ENCODE measurements at places on chromosomes 12 and 14.

DNA sequence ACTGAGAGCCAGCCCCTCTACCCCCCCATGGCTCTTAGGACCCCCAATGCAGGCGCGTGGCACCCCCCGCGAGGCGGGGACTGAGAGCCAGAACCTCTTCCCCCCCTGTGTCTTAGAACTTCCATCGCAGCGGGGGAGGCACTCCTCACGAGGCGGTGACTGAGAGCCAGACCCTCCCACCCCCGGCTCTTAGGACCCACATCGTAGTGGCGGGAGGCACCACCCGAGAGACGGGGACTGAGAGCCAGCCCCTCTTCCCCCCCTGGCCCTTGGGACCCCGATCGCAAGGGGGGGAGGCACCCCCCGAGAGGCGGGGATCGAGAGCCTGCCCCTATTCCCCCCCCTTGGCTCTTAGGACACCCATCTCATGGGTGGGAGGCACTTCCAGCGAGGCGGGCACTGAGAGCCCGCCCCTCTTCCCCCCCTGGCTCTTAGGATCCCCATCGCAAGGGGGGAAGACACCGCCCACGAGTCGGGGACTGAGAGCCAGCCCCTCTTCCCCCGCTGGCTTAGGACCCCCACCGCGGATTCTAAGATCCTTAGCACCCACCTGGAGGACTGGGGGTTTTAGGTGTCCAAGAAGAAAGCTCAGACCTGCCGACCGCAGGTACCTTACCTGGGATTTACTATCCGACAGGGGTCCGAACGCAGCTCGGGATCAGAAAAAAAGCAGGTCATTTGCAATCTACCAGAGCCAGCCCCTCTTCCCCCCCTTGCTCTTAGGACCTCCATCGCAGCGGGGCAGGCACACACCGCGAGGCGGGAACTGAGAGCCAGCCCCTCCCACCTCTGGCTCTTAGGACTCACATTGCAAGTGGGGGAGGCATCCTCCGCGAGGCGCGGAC lies 44.9 kb downstream of the DDX11 start:
- no peak for DNase-seq

DNA sequence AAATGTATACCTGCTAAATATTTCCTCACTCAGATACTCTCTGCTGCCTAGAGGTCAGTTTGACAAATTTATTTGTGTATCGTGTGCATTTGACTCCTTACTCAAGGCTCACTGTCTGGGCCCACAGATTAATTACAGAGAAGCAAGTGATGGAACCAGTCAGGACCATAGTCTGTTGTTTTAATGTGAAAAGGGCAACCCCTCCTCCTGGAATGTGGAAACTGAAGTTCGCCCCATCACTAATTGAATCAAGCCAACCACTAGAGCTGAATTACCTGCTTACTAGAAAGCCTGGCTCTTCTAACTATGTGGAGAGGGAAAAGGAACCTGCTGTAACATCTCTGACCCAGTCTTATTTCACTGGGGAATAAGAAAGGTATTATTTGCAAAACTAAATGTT lies 199.9 kb upstream of the KRR1 start:
- DNase-seq = no peak

DNA sequence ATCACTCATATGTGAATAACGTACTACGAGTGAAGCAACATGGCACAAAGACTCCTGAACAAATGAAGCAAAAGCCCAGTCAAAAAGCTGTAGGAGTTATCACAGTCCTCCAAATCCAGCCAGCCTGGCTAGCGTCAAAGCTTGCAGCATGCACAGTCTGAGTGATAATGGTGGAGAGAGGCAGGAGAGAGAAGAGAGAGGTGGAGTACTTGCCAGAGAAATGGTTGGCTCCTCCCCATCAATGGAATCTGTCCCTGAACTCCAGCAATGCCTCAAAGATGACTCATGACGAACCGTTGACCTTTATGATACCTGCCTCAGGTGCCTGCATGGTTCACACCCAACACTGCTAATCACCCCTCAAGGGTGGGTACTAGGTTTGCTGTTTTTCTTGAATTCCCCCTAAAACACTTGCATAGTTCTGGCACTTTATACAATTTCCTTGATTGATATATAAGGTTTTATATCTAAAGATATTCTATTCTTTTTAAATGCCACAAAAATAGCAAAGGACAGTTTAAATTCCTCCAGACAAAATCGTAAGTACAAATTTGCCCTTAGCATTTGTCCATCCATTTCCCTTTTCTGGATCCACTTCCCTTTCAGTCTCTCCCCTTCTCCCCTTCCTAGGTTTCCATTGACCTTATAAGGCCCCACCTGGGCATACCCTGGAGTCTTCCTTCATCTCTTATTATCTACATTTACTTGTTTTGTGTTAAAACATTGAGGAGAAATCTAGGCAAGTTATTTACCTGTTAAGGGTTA lies 10.2 kb downstream of the ARHGDIB start:
- DNase-seq = no peak

GRCh38 chr14:104069541-104069940 lies 16.0 kb upstream of the ASPG start:
- DNase-seq = no peak

DNA sequence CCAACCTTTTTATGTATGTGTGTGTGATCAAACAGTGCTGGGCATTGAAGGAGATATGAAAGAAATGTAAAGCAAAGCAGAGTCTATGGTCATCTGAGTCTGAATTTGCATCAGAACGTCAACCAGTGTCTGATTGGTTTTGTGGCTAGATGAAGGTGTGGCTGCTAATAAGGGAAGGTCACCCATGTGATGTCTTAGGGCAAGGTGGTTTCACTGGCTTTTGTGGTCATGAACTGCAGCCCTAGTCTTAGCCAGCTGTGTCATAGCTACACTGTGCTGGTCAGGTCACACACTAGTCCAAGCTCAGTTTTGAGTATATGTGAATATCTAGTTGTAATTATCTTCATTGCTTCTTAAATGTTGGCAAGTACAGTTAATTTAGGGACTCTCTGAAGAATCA lies 105.8 kb downstream of the TGFB3 start:
- no peak for DNase-seq

DNA sequence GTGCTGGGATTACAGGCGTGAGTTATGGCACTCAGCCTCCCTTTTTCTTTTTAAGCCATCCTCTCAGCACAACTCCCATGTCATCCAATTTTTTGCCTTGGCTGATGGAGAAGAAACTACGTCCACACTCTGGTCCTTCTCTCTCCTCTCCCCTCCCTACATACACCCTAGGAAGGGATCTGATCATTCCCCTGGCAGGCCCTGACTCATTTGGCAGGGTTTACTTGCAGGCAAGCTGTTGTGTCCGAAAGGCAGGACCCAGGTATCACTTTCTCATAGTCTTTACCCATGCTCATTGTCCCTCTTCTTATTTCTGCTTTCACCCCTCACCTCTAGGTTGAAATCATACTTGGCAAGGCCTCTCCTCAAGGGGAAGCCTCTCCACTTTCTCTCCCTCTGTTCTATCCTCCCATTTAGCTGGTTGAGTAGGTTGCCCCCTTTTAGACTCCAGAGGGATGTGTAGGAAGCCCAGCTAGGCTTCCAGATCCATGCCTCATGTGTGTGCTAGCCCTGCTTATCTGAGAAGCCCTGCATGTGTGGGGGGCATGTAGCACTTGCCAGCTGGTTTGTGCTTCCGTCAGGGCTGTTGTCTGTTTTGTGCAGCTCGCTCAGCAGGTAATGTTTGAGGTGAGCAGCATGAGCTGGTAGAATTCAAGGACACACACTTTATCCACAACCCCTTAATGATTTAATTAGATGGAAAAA lies 14.8 kb downstream of the GPR19 start:
- DNase-seq = no peak

GRCh38 chr12:979349-979748 lies 11.7 kb upstream of the ERC1 start:
- DNase-seq = no peak

DNA sequence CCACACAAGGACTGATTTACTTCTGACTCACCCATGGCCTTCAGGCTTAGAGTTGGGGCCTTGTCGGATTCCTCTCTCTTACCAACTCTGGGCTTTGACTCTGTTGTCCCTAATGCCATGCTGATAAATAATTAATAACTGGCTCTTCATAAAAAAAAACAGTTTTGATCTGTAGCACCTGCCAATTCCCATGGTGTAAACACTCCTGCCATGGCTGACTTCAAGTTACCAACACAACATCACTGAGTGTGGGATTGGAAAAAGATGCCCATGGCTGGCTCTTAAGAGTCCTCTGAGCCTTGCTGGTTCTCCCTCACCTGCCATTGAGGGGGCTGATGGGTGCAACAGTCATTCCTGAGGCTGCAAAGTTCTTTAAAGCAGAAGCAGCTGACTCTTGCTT lies 104.8 kb downstream of the KIF26A start:
- no peak for DNase-seq

- no peak for DNase-seq
These were observed 63.1 kb downstream of the ARMH4 start for GRCh38 chr14:58088961-58089360.
